ENCODE measurements at places on chromosomes 3 and 15.

GRCh38 chr15:89972085-89972484 lies 29.0 kb upstream of the ZNF710 start:
- H3K27me3 ChIP-seq: no peaks in the 10 kb centered on the region
- H3K36me3 ChIP-seq: no peaks in the 10 kb centered on the region
- no peak overlapping the region for H3K4me3 ChIP-seq
- H3K4me1 ChIP-seq: no peaks in the 10 kb centered on the region

DNA sequence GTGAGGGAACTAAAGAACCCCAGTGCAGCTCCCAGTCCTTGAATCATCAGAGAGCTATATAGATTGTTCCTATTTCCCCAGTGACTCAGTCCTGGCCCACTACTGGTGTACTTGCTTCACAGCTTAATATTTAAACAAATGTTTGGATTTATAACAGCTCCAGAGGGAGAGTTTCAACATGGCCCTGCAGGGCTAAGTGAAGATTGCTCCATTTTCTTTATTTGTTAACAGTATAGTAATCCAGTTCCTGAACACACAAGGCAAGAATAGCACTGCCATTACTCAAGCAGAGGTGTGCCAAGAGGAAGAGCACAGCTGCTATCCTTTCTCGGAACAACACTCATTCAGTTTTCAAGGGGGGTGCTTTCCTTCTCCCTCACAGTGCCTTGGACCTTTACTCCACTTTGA lies 6.5 kb downstream of the SQOR start:
- no peaks in the 10 kb centered on the region for H3K36me3 ChIP-seq
- DNase-seq: no peak

- H3K4me1 ChIP-seq: no peaks in the 10 kb centered on the region
- no peak for DNase-seq
- no peaks in the 10 kb centered on the region for H3K36me3 ChIP-seq
- no peak overlapping the region for H3K4me3 ChIP-seq
Observed at GRCh38 chr3:143135150-143135549, 15.6 kb downstream of the CHST2 start.

DNA sequence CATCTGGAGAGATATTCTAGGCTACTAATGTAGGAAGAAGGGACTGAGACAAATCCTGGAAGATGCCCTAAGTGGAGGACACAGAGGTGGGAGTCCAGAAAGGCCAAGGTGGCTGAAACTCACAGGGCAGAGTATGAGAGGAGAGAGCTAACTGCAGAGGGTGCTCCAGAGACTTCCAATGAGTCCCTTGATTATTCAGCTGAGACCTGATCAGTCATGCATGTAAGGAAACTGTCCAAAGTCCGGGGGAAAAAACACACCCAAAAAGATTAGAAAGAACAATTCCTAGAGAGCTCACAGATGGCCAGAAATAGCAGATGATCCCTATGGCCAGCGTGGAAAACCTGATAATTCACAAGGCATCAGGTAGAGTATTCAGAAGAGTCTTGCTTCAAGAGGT lies 18.7 kb upstream of the FOXP1 start:
- peak overlapping the region; percentile 11 for H3K4me3 ChIP-seq
- H3K27ac ChIP-seq: no peak overlapping the region
- no peaks in the 10 kb centered on the region for H3K36me3 ChIP-seq

DNA sequence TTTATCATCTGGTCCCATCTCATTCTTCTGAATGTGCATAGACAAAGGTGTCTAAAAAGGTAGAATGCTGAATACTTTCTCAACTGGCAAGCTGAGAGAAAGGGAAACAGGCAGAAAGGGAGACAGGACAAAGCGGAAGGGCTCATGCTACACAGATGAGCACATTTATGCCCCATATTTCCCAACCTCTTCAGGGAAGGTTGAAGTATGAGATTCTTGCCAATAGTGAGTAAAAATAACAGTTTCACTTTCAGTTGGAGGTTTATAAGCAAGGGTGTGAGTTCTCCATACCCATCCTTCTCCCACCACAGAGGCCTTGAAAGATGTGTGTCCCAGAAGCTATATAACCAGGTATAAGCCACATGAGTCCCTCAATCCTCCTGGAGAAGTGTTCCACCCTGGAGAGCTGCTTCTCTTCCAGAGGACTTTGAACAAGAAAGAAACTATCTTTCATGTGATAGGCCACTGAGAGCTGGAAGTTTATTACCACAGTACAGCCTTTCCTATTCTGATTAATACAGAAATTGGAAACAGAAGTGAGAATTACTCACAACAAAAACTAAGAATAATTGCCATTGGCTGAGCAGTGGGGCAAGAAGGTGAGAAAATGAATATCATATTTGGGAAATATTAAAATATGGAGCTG lies 709.4 kb upstream of the NR2F2 start:
- H3K4me3 ChIP-seq: no peak overlapping the region
- H3K36me3 ChIP-seq: no peaks in the 10 kb centered on the region
- no peaks in the 10 kb centered on the region for H3K4me1 ChIP-seq
- no peak overlapping the region for H3K27ac ChIP-seq
- DNase-seq: no peak

DNA sequence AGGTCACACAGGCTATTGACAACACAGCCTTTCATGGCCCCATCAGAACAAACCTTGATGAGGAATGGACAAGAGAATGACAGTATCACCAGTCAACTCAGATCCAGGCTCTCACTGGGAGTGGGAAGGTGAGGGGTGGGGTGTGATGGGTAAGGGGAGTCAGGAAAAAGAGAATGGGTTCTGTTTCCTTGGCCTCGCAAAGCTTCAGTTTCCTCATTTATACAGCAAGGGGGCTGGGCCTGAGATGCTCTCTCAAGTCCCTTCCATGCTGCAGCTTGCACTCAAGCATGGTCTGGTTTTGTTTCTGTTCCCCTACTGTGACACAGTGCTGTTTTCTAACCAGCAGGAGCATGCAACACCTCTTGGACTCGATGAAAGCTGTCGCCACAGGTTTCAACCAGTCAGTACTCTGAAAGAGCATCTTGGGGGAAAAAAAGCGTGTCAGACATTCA lies 65.7 kb upstream of the IL12A start:
- no peaks in the 10 kb centered on the region for H3K4me1 ChIP-seq
- no peak overlapping the region for H3K27ac ChIP-seq
- H3K36me3 ChIP-seq: no peaks in the 10 kb centered on the region
- no peak for DNase-seq
- H3K27me3 ChIP-seq: no peaks in the 10 kb centered on the region

GRCh38 chr3:88231632-88232031 lies 81.9 kb downstream of the C3orf38 start:
- H3K27ac ChIP-seq: no peak overlapping the region
- no peak for DNase-seq
- no peaks in the 10 kb centered on the region for H3K4me1 ChIP-seq
- no peaks in the 10 kb centered on the region for H3K36me3 ChIP-seq
- no peaks in the 10 kb centered on the region for H3K27me3 ChIP-seq

- H3K27me3 ChIP-seq: no peaks in the 10 kb centered on the region
- peaks cover 70% of the 10 kb centered on the region for H3K4me1 ChIP-seq
- DNase-seq: peak; percentile 9
- no peaks in the 10 kb centered on the region for H3K36me3 ChIP-seq
- H3K27ac ChIP-seq: peak overlapping the region; percentile 80
Observed at GRCh38 chr15:78207641-78208340, 26.6 kb downstream of the ACSBG1 start.
